ENCODE measurements at places on chromosomes 13 and 19. TPM values are rescaled to one million over a fixed set of nuclear protein-coding genes. Genes with fewer than 3 reads are reported as not detected.

B3GNT8 gene
- total RNA-seq, result 0.91 TPM

OSCAR gene
- 0.35 TPM for total RNA-seq

ZNF667 gene
- total RNA-seq, result 0.35 TPM

SERPINE3 gene
- not detected for total RNA-seq

DPF1 gene
- 0.78 TPM for total RNA-seq

All from CD8-positive, alpha-beta memory T cell (primary cell).